ENCODE measurements at places on chromosomes 4 and X.

DNA sequence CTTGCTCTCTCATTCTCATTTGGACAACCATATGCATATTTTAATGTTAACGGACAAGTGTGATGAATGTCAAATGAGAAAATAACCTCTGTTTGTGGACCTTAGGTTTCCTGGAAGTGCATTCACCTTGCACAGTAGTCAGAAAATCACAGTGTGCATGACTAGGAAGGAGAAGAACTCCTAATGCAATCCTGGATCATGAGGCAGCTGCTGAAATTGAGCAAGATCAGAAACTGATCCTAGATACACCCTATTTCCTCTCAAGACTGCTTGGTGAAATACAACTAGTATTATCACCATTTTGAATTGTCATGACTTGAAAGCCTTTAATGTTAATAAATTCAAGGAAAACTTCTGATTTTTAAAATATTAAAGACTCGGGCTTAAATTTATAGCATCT, 1148.9 kb downstream of the STIM2 start:
- no peak for DNase-seq

- no peak for DNase-seq
Measured at GRCh38 chr4:81732980-81733379, 261.3 kb upstream of the RASGEF1B start.

DNA sequence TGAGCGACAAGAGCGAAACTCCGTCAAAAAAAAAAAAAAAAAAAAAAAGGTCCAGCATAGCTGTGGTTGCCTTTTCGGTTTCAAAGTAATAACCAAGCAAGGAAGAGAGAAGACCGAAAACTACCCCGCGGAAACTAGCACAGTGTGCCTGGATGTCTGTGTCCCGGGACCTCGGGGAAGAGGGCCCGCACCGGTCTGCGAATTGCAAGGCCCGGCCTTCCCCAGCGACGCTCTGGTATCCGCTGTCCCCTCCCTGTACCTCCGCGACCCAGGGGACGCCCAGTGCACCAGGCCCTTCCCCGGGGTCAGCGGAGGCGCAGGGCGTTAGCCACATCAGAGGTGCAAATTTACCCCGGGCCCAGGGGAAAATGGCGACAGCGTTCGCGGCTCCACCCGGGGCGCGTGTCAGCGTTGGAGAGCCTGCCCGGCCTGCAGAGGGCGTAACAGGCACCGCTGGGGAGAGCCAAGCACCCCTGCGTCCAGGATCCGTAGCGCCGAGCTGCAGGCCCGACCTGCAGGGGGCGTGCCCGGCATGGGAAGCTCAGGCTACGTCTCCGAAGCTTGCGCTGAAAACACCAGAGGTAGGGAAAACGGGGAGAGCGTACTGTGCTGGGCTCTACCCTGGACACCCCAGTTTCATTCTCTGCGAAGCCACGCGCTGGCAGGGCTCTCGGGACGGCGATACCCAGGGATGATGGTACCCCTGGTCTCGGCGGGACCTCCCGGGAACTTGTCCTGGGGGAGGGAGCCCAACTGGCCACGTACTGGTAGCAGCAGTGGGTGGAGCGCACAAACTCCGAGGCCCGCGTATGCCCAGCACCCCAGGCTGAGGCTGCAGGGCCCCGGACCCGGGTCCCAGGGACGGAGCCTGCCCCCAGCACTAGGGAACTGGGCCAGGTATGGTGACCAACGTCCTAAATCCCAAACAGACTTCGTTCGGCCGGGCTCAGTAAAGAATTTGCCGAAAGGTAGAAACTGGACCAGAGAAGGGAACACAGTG, 16.2 kb downstream of the NKX6-1 start:
- no peak for DNase-seq

- no peak for DNase-seq
Measured at GRCh38 chr4:68272860-68273259, 27.4 kb upstream of the TMPRSS11B start.

GRCh38 chr4:84218031-84218430, 281.1 kb downstream of the NKX6-1 start:
- no peak for DNase-seq

GRCh38 chr4:40193016-40193571, 3.7 kb upstream of the RHOH start:
- no peak for DNase-seq

DNA sequence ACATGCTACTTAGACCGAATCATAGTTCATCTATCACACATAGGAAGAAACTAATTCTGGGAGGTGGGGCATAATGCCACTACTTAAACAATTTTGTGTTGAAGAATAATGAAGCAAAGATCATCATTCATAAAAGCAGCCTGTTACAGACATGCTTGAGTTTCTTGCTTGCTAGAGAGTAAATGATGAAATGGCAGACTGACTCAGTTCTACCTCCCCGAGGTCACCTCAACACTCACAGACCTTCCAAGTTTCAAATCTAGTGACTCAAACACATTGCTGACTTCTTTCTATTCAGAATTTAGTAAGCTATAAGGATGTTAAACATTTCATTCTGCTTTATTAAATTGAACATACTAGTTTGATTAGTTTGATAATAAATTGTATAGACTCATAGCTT, 636.5 kb upstream of the FRG1 start:
- DNase-seq, result no peak

DNA sequence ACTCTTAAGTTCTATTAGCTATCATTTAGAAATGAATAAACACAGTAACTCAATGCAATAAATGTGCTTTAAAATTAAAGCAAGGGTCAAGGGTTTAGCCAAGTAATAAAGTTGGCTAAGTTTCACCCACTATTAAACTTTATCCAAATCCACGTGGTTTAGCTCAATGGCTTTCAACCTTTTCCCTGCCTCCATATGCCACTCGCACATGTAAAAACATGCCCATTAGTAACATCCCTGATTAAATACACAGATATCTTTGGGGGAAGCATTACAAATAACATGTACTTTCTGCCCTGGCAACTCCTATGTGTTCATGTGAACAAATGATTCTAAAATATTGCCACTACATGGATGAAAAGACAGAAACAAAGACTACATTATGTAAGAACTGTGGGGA, 130.8 kb downstream of the ZAR1 start:
- no peak for DNase-seq

DNA sequence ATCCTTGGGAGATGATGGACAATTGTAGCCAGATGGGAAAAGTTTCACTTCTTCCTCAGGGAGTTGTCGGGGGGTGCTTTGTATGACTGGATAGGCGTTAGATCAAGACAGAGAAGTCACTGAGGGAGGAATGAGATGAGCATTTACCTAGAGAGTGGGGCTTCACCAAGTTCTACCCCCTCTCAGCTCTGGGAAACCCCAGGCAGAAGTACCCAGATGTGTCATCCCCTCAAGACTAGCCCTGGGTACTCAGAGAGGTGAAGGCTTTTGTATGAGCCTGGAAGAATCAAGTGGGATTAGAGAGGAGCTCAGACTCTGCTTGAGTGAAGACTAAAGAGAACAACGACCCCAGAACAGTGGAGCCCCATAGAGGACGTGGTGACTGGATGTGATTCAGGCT, 1.9 kb downstream of the MAGEB1 start:
- no peak for DNase-seq

- no peak for DNase-seq
Measured at GRCh38 chr4:3911252-3911856, 145.2 kb downstream of the ADRA2C start.

DNA sequence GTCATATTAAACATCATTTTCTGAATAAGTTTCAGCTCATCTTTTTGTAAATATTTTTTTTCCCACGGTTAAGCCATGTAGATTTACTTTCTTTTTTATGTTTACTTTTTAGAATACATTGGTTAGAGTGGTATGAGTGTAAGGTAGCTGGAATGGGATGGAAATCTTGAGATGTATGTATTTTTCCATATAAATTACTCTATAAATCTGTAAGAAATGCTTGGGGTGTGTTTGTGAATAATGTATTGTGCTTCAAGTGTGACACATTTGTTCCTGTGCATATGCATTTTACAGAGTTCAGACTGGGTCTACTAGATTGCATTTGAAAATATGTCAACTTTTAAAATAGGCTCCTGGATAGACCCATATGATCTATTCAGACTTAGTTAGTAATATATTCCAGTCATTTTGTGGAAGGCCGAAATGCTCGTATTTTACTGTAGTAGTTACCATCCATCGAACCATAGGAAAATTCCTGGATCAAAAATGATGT, 756.8 kb downstream of the RAPGEF2 start:
- DNase-seq, result no peak
